Stimulated activated naive CD8-positive, alpha-beta T cell treated with anti-CD3 and anti-CD28 coated beads, Interleukin-15, amount 100 ng/mL, for 72 hours (primary cell): ENCODE measurements at places on chromosomes 11 and 22.

DNA sequence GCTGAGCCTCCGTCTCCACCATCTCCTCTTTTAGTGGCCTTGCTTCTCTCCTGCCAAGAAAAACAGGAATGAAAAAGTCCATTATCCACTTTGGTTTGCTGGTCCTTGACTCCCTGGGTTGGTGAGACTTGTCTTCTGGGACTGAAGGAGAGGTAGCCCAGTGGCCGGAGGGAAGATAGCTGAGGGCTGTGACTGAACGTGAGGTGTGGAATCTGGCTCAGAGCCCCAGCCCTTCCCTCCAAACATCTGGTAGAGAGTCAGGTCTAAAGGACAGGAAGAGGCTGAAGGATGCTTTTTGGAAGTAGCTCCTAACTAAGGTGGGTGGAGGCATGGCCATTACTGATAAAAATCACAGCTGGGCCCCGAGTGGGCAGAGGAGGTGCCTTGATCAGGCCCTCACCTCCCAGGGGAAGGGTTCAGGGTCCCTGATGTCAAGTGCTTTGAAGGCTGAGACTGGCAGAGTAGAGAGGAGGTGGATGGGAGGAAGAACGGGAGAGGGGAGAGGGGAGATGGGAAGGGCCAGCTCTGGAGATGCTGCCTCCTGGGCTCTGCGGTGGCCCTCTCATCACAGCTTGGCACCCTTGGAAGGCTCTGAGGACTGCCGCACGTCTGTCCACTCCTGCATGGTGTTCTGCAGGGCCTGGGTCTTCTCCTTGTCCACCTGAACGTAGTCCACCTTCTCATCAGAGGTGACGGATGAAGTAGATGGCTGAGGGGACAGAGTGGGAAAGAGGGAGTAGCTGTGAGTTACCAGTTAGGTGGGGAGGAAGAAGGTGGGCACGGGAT is 30.2 kb downstream of the USP35 start:
- DNase-seq: peak; percentile 6

- no peak for DNase-seq
Observed at GRCh38 chr11:76160856-76161255, 45.4 kb downstream of the WNT11 start.

GRCh38 chr22:38504731-38505540 is 1.2 kb downstream of the DDX17 start:
- DNase-seq: peak; percentile 59

DNA sequence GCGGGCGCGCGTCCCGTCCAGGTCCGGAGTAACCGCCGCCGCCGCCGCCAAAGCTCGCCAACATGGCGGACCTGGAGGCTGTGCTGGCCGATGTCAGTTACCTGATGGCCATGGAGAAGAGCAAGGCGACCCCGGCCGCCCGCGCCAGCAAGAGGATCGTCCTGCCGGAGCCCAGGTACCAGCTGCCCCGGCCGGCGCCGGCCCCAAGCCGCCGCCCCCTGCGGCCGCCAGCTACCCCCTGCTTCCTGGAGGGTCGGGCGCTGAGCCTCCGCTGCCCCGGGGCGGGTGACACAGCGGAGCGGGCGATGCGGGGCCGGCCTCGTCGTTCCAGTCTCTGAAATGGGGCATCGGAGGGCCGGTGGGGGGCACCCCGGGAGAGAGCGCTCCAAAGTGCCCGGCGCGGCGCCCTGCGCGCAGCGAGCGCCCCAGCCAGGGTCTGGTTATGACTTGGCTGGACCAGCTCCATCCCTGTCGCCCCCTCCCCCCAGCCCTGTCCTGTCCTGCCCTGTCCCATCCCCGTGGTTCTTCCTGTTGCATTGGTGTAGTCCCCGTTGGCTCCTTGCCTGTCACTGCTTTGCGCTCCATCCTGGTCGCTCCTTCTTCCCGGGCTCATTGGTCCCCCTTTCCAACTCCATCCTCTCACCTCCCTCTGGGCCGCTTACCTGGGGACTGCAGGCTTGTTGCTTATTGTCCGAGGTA is 653 bp downstream of the GRK3 start:
- DNase-seq: peak; percentile 46

DNA sequence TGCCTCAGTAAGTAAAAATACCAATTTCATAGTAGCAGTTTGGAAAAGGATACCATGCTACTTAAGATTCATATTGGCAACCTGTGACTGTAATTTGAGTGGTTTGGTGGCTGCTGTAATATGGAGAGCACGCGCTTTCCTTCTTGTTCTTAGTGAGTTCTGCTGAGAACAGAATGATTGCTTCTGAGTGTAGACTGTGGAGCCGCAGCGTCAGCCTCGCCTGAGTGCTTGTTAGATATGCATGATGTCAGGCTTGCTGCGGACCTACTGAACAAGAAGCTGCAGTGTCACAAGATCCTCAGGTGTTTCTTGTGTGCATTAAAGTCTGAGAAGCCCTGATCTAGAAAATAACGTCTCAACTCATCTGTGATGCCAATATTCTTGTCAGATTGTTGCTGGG is 143.2 kb downstream of the ARHGAP42 start:
- DNase-seq: no peak

DNA sequence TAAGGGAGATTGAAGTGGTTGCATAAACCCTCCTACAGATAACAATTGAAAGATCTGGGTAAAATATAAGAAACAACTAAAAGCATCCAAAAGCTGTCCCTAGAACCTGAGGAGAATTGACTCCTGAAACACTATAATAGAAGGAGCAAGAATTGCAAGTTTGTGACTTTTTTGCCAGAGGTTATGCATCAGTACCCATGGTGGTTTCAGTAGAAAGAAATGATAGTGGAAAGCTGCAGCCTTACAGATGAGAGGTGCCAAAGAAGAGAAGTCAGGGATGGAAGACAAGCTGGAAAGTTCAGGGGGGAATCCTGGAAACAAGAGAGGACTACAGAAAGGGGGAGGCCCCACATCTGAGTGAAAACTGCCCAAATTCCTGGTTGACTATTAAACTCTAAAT is 80.7 kb downstream of the PACS1 start:
- no peak for DNase-seq

GRCh38 chr11:101916422-101916821 is at the start of gene ANGPTL5:
Gene ANGPTL5 (minus strand): TSS chr11:101916522. CDS start chr11:101907909, 8,613 bp downstream.
- DNase-seq: no peak

DNA sequence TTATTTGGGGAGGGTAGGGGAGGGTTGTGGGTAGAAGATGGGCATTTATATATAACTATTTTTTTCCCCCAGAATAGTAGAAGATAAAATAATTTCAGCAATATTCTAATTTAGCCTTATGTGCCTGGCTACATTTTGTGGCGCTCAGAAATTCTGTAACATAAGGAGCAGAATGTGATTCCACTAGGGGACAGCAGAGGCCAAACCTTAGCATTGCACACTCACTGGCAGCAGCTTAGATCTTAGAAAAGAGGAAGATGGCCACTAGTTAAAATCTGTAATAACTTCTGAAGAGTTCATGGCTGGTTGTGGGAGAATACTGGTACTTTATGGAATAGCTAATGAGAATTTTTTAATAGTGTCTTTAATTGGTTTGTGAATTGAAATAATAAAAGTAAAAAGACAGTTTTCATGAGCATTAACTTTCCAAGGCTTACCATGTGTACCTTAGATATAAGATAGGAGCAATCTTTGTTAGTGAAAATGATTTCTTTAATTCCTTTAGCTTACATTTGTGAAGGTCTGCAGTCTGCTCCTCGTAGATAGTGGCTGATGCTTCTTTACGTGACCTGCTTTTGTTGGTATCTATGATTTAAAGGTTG is 33.1 kb downstream of the DDX10 start:
- peak; percentile 13 for DNase-seq

- DNase-seq: no peak
Observed at GRCh38 chr11:63756919-63757761, 11.4 kb downstream of the ZFTA start.

- DNase-seq: peak; percentile 64
Observed at GRCh38 chr11:30282289-30282631, 40.6 kb upstream of the ARL14EP start.

DNA sequence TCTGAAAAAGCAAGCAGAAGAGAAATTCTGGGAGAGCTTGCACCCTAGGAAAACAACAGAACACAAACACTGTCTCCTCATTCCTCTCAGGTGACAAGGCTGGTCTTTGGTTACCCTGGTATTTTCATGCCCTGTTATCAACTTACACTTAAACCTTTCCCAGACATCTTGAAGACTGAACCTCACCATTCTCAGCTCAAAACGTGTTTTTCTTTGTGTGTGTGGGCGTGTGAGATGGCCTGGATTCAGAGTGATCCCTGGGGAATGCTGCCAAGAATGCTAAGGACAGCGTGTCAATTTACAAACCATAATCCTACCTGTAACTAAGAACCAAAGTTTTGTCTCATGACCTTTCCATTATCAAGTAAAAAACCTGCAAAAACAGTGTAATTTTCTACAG is 33.3 kb downstream of the ELF5 start:
- no peak for DNase-seq

DNA sequence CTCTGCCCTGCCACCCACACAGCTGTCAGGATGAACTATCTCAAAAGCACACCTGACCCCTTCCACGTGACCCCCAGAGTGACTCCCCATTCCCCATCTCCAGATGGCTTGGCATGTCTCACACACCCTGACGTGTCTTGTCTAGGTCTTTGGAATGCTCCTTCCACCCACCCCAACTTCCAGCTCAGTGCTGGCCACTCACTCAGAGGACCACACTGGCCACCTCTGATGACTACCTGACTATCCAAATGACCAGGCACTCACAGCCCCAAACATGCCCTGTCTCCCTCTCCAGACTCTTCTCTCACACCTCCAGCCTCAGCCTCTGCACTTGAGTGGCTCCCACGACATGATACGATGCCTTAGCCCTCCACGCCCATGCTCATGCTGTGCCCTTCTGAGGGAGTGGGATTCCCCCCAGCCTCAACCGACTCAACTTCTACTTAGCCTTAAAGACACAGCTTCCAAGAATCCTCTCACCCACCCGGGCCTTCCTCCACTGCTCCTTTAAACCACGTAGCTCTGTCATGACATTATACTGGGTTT is 259.4 kb downstream of the BUD13 start:
- no peak for DNase-seq

DNA sequence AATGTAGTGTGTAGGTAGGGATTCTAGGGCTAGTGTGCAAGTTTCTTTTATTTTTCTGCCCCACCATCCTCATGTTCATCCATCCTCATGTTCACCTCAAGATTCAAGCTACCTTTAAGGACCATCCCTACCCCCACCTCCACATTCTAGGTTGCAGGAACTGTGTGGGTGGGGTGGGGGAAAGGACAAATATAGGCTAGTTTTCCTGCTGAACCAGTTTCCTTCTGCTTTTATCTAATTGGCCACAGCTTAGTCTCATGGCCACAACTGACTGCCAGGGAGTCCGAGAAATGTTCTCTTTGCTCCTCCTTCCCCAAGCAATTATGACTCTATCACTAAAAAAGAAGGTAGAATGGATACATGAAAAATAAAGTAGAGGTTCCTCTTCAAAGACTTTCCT is 179.0 kb upstream of the LARGE1 start:
- no peak for DNase-seq

DNA sequence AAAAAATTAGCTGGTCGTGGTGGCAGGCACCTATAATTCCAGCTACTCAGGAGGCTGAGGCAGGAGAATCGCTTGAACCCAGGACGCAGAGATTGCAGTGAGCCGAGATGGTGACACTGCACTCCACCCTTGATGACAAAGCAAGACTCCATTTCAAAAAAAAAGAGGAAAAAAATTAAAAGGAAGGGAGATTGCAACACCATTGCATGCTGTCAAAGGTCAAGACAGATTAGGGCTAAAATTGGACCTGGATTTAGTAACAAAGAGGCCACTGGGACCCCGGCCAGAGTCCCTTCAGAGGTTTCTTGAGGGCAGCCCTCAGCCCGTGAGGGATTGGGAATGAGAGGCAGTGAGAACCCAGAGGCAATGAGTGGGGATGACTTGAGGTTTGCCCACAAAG is 8.2 kb upstream of the MAFF start:
- no peak for DNase-seq

- no peak for DNase-seq
Observed at GRCh38 chr11:129191649-129192048, 476 bp downstream of the ARHGAP32 start.

- no peak for DNase-seq
Observed at GRCh38 chr22:17925431-17925841, 98.9 kb downstream of the MICAL3 start.

- no peak for DNase-seq
Observed at GRCh38 chr11:14544611-14545010, 24.4 kb upstream of the PSMA1 start.

GRCh38 chr11:87368151-87368550 is 330.4 kb downstream of the TMEM135 start:
- no peak for DNase-seq

- DNase-seq: no peak
Observed at GRCh38 chr11:83722392-83723119, 436.4 kb upstream of the CCDC90B start.

DNA sequence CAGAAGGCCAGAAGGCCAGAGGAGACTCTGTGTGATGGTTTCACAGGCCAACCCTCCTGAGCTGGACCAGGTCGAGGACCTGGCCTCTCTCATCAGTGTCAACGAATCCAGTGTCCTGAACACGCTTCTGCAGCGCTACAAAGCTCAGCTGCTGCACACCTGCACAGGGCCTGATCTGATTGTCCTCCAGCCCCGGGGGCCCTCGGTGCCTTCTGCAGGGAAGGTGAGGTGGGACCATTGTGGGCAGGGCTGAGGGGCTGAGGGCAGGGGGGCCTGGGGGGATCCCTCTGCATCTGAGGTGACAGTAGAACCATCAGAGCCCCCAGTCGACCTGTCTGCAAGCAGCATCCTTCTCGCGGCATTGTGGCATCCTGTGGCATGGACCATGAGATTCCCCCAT is 30.3 kb downstream of the MYO18B start:
- no peak for DNase-seq

DNA sequence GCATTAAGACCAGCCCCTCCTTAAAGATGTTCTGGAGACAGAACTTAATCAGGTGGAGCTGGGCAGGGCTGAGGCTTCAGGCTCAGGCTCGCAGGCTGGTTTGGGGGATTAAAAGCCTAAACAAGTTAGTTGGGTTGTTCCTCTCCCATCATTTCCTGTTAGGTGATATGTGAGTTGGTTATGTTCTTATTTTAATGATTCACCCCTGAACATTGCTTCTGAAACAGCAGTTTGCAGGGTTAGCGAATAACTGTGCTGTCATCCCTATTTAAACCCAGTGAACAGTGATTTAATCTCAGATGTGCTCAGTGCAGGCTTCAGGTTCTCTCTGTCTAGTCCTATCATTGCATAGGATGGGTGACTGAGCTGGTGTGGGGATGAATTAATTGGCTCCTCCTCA is 47.4 kb upstream of the BIRC3 start:
- no peak for DNase-seq
